ENCODE measurements at places on chromosomes 2 and 18.
A peak's percentile ranks its signal among the peaks of the same experiment; 100 is the strongest.

DNA sequence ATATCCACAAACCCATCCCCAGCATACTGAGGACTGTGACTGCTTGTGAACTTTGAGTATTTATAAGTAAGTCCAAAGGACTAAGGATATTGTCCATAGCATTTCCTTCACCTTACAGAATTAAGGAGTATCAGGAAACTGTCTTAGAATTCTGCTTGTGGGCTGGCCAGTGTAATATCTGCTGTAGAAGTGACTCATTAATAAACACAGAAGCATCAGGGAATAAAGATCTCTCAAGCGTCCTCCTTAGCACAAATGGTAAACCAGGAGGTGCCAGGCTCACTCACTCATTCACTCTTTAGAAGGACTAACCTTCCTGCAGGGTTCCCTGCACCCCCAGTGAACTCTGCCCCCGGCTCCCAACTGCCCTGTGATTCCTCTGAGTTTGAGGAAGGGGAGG, 31.0 kb downstream of the CCDC68 start:
- no peak for DNase-seq

GRCh38 chr18:11828786-11829432, 22.3 kb upstream of the CHMP1B start:
- no peak for DNase-seq

DNA sequence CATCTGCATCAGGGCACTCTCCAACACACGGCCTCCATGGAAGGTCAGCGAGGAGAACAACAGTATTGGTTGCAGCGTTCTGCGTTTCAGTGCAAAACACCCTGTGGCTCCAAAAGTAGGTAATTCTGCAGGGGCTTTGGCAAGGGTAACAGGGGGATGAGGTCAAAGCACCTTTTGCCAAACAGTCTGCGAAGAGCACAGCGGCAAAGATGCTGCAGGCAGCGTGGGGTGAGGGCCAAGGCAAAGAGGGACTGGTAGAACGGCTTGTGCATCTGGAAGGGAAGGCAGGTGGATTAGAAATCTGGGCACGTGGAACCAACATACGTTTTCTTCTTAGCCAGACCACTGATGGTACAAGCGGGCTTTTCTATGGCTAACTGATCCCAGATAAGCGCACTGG, 26.6 kb upstream of the GBX2 start:
- no peak for DNase-seq

DNA sequence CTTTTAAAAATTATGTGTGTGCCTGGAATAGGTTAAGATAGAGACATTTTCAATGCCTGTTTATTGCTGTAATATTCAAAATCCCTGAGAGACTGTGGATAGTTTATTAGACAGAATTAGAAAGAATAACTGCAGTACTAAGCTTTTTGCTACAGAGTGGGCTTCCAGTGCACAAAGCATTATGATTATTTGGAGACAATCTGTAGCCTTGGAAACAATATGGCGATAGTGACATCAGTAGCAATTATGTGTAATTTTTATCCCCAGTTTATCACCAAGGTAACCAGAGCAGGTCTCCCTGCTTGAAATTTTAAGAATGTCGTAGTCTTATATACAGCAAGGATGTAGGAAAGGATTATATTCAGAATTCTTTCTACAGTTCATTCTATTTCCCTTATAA, 100.0 kb downstream of the MYO3B start:
- DNase-seq, result no peak

- no peak for DNase-seq
Observed at GRCh38 chr2:240458044-240458899, 22.8 kb downstream of the GPC1 start.

- DNase-seq, result no peak
Observed at GRCh38 chr18:76479351-76480238, 15.4 kb downstream of the ZNF516 start.

DNA sequence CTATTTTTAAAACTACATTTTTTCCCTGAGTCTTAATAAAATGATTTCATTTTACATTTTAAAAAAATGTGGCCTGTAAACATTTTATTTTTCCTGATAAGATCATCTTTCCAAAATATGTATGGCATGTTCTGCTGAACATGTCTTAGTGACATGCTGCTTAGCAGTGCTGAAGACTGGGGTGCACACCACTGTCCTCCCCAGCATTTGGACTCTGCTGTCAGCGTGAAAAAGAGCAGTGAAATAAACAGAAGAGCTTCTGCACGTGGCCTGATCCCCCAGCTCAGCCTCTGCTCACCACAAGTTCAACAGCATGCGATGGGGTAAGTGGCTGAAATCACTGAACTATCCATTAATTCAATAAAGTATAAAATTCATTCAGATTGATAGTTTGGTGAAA, 81.6 kb upstream of the ZNF521 start:
- DNase-seq, result no peak

DNA sequence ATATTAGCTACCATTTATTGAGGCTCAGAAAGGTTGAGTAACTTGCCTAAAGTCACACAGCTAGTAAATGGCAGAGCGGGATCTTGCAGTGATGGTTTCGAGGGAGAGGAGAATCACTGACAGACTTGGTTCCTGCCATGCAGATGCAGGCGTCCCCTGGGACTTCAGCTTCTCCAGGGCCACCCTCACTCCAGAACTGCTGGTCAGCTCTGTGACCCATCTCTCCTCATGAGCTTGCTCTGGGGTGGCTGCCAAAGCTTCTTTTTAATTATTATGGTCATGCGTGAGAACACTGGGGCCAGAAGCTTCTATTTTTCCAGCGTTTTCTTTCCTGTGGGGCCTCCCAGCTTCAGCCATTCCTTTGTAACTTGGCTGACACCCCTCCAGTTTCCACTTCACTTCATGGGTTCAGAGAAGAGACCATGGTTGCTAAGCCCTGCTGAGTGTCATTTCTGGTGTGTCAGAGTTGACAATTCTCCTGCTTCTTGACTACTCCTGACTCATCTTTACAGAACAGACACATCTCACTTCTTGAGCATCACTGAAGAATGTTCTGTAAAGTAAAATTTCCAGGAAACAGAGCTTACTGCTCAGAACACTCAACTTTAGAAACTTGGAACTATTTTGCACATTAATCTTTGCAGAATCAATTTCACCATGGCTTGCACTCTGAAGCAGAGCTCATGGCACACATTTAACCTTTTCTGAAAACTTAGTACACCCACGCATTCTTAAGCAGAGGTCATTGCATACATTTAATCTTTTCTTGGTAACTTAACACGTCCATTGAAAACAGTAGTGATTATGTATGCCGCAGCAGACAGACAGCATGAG, 70.4 kb downstream of the IL1R2 start:
- no peak for DNase-seq

DNA sequence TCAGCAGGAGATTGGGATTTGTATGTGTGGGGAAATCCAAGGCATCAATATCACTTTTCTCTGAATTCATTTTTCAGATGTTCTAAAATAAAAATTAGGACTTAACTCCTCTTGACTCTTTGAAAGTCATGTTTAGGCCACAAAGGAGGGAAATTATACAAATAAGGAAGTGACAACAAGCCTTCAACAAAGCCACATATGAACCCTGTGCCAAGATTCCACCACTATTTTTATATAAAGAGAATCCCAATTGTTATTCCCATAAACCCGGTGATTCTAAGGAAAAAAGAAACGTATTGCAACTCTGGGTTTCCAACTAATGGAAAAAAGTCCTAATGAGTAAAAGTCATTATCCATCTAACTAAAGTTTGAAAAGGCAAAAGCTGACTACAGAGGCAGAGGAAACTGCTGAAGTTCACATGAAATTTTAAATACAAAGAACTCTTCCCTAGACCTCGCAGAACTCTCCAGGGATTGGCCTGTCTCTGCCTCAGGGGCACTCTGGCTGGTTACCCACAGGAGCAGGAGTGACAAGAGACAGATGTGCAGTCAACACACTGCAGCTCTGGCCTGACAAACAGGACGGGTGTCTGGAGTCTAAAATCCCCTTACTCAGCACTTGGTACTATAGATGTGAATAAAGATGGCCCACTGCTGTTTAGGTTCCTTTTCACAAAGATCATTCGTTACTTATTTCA, 11.5 kb downstream of the NPC1 start:
- no peak for DNase-seq

GRCh38 chr2:127541809-127542208, 6.3 kb downstream of the MYO7B start:
- no peak for DNase-seq

GRCh38 chr2:240187989-240188590, 47.6 kb upstream of the OTOS start:
- DNase-seq, result no peak

- no peak for DNase-seq
Observed at GRCh38 chr2:73013936-73014335, 57.6 kb downstream of the SFXN5 start.

GRCh38 chr2:219344751-219345430, 12.3 kb upstream of the RESP18 start:
- no peak for DNase-seq

DNA sequence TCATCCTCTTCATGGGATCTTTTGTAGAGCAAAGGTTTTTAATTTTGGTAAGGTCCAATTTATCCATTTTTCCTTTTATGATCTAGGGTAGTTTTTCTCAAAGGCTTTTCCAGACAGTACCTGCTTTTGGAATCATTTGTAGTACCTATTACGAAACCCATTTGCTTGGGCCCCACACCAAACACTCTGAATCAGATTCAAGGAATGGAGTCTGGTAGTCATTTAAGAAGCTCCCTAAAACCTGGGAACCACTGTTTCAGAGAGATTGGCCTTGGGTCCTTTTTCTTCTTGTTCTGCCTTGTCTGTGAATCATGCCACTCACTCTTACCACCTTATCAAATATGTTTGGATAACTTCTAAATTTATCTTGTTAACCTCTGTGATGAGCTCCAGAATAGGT, 40.3 kb downstream of the OSBPL6 start:
- peak; percentile 14 for DNase-seq

DNA sequence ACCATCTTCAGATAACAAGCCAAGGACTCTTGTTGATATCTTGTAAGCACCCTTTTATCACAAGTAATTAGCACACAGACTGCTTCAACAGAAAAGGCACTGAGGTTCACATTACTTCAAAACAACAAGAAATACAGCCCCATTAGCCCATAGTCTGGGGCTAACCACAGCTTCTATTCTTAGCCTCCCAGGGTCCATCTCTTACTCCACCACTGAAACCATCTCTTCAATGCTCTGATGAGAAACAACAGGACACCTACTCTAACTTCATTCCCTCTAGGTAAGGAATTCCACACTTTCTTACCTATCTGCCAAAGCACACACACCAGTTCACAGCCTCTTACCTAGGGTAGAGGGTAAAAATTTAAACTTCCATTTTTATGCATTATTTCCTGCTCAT, 26.4 kb upstream of the CYTIP start:
- no peak for DNase-seq

- no peak for DNase-seq
Observed at GRCh38 chr18:6929370-6930102, 188.1 kb downstream of the LAMA1 start.

GRCh38 chr2:74079522-74080341, 68.0 kb downstream of the BOLA3 start:
- no peak for DNase-seq

DNA sequence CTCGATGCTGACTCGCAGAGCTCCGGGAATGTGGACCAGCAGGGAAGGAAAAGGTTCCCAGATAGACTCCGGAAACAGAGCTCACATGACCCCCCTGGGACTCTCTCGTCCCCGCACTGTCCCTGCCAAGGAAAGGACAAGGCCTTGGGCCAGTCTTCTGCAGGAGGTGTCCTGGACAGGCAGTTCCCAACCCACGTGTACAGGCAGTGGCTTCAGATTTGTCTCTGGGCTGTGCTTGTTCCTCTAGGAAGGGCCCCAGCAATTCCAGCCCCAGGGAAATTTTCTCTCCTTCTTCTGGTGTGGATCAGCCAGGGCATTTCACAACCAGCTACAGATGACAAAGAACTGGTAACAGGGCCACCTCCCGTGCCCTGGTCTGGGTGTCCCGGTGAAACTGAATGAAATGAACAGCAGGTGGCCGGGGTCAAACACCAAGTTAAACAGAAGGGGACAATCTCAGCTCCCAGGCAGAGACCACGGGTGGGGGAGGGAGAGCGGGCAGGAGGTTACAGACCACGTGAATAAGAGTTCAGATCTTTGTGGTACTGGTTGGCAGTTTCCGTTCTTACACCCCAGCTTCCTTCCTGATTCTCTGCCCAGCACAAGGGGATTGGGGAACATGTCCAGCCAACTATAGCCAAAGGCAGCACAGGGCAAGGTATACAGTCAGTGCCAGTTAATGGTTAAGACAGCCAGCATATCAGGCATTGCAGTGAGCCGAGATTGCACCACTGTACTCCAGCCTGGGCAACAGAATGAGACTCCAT, 52.2 kb upstream of the CAB39 start:
- no peak for DNase-seq

GRCh38 chr18:50115095-50115494, 79.9 kb downstream of the MYO5B start:
- no peak for DNase-seq

DNA sequence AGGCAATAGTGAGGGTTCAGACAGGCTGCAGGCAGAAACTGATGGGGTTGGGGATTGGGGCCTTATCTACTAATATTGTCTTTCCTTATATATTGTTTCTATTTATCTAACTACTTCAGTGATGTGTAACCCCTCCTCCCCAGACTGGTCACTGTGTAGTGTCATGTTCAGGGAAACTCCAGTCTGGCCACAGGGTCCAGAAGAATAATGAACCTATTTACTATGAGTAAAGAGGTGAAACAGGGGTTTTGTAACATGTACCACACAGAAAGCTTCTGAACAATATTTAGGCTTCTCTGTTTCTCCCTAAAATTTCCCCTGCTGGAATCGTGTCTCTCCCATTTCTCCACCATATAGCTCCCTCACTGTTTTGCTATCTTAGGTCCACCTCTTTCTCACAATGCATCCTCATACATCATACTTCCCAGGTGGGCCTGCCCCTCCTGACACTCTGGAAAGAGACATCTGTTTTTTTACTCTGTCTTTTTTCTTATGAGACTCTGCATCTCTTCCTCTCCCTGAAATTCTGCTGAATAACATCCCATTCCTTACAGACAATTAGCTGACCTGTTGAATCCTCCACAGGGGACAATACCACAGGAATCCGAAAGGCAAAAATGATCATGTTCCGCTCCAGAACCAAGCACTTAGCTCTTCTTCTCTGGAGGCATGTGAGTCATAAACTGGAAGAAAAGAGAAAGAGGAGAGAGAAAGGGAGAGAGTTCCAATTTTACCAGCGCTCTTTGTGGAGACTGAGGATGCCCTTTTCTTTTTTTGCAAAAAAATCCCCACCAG, 154.8 kb downstream of the ZEB2 start:
- peak; percentile 74 for DNase-seq

GRCh38 chr18:79484661-79485621, 89.2 kb downstream of the NFATC1 start:
- DNase-seq, result peak; percentile 97

DNA sequence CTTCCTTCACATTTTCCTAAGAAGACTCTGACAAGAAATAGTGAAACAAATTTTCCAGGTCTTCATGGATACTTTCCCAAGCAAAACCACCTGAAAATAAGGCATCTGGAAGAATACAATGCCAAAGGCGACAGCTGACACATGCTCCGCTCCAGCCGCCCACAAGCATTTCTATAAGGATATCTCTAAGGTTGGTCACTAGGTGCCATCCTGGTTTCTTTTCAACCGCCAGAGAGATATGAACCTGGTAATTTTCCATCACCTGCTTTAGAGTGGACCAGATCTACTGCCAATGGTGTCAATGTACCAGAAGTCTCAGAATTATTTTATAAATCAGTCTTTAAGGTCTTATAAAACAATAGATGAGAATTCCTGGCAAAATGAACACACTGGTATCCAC, 97.2 kb downstream of the GAREM1 start:
- DNase-seq, result no peak

GRCh38 chr2:59073286-59073685, 832.2 kb upstream of the FANCL start:
- no peak for DNase-seq

GRCh38 chr2:140248623-140249022, 1468.4 kb upstream of the NXPH2 start:
- DNase-seq, result no peak

- DNase-seq, result no peak
Observed at GRCh38 chr2:217477583-217477982, 525.2 kb downstream of the TNS1 start.

Data from AG09309 (cell line).